ENCODE measurements at places on chromosomes 2 and 18.

DNA sequence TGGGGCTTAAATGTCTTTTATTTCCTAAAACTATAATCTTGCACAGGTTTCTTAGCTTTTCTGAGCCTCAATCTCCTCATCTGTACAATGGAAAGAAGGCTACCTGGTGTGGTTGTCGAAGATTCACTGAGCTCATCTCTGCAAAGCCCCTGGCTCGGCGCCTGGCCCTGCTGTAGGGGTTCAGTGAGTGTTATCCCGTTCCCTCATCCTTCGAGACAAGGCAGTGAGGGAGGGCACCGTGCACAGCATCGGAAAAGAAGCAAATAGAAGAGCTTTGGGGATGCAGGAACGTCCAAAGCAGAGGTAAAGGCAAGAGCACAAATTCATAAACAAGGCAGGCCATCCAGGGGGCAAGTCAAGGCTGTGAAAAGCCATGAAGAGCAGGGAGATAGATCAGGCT is 41.2 kb upstream of the ATG16L1 start:
- no peak for DNase-seq

DNA sequence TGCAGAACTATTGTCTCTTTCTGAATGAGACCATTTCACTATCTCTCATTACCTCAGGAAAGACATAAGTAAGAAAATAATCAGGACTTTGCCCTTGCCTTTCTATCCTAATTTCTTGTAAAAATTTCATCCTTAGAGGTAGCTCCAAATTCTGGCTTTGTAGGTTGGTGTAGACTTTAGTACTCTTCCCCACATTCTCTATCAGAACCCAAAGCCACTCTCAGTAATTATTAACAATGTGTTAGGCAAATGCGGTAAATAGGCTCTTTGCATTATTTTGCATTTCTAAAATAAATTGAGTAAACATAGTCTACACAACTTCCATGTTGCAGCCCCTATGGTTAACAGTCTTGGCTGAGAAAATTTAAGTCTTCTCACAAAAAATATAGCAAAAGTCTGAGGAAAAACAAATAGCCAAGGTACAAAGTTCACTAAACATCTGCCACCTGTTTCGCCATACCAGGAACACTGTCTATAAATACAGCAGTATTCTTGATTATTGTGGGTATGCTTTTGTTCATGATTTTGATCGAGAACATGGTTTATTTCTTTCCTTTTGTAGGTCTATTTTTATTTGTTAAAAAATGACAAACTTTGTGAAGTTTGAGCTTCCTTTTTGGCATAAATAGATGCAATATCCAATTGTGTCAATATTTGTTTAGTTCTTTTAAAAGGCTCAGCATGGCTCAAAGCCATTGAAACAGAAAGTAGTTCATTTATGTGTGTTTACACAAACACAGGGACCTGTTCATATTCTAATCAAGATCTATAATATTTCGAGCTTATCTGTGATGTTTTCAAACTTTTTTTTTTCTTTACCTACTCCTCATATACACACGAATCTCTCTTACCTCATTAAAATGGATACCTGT is 1061.5 kb downstream of the CNTNAP5 start:
- no peak for DNase-seq

DNA sequence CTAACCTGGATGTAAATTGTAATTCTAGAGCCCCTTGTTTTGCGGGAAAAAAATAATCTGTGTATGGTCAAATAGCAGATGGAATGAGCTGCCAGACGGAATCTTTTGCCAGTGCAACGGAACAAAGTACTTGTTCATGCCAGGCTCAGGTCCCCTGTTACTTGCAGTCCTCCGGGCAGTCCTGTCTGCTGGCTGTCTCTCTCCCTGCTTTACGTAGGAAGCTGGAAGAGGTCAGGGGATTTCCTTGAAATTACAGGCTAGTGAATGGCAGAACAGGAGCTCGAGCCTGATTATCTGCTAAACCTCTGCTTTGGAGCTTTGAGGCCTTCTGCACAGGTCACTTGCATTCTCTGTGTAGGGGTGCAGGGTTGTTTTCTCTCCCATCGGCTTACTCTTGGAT is 54.8 kb downstream of the LRRFIP1 start:
- DNase-seq, result no peak

GRCh38 chr2:97735161-97735561 is 21.8 kb downstream of the ZAP70 start:
- DNase-seq, result no peak

DNA sequence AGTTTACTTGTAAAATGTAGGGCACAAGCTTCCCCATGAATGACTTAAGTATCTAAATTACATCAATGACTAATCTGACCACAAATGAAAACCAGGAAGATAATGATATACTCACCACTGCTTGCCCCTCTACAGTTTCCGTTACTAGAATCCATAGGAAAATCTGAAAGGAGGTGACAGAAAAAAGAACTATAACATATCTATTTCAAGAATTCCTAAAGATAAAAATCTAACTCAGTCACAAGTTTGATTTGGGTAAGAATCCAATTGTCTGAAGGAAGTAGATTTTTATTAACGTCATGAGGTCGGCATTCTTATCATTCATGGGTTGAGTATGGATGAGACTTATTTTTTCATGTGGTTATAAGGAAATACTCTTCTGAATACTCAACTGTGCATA is 7.8 kb downstream of the FRZB start:
- no peak for DNase-seq

GRCh38 chr18:6543330-6543908 is 128.7 kb upstream of the L3MBTL4 start:
- DNase-seq, result no peak

GRCh38 chr2:149463328-149464002 is 124.1 kb downstream of the MMADHC start:
- DNase-seq, result no peak

DNA sequence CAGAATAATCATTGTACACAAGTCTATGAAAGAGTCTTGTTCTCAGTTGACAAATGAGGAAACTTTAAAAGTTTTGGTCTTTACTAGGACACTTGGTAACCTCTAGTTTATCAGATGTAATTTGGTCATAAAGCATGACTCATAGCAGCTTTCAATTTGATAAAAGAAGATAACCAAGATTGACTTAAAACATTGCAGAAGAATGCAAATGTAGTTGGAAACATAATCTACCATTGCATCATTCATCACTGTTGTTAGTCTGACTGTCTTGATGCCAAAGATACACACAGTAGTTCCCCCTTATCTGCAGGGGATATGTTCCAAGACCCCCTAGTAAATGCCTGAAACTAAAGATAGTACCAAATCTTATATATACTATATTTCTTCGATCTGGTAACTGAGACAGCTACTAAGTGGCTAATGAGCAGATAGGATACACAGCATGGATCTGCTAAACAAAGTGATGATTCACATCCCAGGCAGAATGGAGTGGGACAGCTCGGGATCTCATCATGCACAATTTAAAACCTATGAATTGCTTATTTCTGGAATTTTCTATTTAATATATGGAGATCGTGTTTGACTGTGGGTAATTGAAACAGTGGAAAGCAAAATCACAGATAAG is 131.4 kb upstream of the CCDC68 start:
- no peak for DNase-seq

GRCh38 chr2:1550658-1551316 is 137.5 kb downstream of the TPO start:
- no peak for DNase-seq

- no peak for DNase-seq
Measured at GRCh38 chr2:1799174-1799573, 54.9 kb upstream of the PXDN start.

GRCh38 chr18:56984731-56985130 is 162.2 kb upstream of the BOD1L2 start:
- DNase-seq, result no peak

- no peak for DNase-seq
Measured at GRCh38 chr2:237987268-237987667, 20.5 kb downstream of the UBE2F start.

- no peak for DNase-seq
Measured at GRCh38 chr18:56060967-56061541, 473.1 kb upstream of the TCF4 start.

DNA sequence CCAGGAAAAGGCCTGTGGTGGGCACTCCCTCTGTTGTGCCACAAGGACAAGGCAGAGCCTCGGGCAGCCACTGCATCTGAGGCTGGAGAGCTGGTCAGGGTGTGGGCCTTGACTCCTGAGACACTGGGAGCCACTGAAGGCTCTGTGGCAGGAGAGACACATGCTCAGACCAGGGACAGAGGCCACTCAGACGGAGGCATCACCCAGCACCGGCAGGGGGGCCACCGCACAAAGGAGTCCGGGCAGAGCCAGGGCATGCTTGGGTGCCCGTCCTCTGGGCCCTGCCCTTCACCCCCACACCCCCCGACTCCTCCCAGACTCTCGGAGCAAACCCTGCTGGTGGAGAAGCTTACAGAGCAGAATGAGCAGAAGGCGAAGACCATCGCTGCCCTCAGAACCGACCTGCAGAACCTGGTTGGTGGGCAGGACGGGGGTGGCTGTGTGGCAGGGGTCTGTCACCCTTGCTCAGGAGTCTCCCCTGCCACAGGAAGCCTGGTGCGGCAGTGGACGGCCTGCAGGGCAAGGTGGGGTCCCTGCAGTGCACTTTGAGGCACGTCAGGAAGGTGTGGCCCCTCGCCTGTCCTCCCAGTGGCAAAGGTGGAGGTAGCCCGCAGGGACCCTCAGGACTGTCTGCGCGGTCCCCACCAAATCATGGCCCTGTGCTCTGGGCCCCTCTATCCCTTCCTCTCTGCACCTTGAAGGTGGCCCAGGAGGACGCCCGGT is 26.0 kb downstream of the CROCC2 start:
- no peak for DNase-seq

- DNase-seq, result no peak
Measured at GRCh38 chr2:69490486-69490885, 53.3 kb upstream of the NFU1 start.

GRCh38 chr2:158600155-158600802 is 143.5 kb downstream of the PKP4 start:
- no peak for DNase-seq

GRCh38 chr2:108825736-108826135 is 39.2 kb downstream of the CCDC138 start:
- no peak for DNase-seq

DNA sequence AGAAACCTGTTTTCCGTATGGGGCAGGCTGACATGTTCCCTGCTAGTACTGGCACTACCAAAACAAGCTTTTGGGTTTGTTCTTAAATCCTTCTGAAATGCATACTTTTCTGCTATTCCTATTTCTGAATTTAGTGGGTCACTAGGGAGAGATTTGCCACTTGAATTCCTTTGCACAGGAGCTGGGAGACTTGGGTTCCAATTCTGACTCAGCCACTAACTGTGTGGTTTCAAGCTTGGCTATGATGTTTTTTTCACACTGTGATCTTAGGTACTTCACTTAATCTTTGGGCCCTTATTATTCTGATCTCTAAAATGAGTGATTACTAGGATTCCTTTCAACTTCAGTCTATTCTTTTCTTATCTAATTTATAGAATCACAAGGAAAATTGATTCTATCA is 105.5 kb downstream of the BCL11A start:
- DNase-seq, result no peak

GRCh38 chr2:236574424-236575145 is 5.0 kb downstream of the ACKR3 start:
- no peak for DNase-seq

DNA sequence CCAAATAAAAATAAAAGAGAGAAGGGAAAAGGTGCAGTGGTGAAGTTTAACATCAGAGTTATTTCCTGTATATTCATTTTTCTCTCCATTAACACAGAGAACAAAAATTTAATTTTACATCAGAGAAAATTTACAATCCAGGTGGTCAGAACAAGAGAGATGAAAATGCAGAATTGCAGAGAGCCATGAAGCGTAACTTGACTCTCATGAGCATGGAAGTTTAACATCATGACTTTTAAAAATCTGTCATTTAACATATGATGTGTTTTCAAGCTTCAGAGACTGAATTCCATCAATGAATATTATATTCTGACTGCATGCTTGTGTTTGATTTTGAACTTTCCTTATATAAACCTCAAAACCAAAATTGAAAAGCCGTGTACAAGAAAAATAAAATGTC is 79.3 kb upstream of the ZNF397 start:
- DNase-seq, result no peak

- no peak for DNase-seq
Measured at GRCh38 chr2:94982675-94983074, 42.8 kb upstream of the MAL start.

GRCh38 chr18:45580127-45580526 is 35.1 kb upstream of the SLC14A2 start:
- no peak for DNase-seq

DNA sequence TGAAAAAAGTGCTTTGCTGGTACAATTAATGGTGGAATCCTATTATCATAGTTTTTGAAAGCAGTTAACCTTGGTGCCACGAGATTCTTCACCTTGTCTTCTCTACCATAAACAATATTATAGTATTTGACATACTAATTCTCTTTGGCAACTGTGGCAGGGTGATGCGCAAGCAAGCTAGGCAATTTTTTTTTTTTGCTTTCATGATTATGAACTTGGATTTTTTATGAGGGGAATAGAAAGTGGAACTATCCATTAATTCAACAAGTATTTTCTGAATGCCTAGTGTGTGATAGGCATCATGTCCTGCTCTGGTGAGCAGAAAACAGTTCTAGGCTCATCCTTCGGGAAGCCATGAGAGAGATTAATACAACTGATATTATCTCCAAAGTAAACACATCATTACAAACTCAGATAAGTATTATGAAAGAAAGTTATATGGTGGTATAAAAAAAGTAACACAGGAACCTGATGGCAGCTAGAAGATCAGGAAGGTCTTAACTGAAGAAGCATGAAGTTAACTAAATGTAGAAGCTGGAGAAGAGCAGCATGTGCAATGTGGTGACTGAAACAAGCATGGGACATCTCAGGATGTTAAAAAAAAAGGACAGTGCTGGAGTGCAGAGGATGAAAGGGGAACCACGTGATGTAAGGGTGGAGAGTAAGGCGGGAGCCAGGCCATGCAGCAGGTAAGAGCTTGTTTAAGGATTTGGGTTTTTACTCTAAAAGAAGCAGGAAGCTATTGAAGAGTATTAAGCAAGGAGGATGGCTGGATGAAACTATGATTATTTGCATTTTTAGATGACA is 113.7 kb downstream of the ZEB2 start:
- DNase-seq, result no peak

DNA sequence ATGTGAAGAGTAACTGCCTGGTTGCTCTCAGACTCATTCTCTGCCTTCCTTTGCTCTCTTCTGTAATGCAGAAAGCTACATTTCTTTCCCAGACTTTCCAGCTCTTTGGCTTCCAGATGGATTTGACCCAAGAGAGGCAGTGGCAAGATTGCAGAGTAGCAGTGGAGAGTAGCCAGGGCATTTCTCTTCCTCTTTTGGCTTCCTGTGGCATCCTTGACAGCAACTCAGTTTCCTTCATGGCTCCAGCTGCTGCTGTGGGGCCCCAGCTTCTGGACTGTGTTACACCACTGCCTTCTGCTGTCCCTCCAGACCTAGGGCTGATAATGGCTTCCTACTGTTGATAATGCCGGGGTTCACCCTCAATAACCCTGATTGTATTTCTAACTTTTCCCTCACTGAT is 469.4 kb upstream of the SPRED2 start:
- DNase-seq, result no peak

Measured in NCI-H1417 treated with DMSO at 0.1 percent for 48 hours (cell line).